ENCODE measurements at places on chromosomes 5 and 9.
A peak's percentile ranks its signal among the peaks of the same experiment; 100 is the strongest.

DNA sequence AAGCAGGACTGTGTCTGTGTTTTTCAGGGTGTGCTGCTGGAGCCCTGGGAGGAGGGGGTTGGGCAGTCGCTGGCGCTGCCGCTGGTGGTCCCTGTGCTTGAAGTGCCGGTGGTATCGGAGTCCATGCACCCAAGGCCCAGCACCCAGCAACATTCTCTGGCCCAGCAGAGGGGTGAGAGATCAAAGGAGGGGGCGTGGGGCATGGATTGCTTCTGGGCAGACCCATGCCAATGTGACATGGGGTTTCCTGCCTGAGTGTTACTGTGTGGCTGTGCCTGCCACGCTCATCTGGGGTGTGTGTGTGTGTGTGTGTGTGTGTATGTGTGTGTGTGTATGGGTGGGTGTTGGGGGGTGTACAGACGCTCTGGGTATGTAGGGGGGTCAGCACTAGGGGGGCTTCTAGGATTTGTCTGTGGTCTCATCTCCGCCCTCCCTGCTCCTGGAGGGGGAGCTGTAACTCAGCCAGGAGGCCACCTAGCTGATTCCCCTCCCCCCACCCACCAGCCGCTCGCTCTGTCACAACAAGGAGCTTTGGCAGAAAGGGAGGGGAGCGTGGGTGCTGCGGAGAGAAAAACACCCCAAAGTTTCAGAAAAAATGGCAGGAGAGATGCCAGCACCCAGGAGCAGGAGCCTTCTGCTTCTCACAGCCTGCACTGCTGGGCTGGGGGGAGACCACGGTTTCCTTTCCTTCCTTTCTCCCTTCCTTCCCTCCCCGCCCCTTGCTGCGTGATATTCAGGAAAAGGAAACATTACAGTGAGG is 35.9 kb upstream of the HSPA9 start:
- DNase-seq, result no peak

- DNase-seq, result no peak
Measured at GRCh38 chr5:119275601-119276173, 80.1 kb upstream of the TNFAIP8 start.

DNA sequence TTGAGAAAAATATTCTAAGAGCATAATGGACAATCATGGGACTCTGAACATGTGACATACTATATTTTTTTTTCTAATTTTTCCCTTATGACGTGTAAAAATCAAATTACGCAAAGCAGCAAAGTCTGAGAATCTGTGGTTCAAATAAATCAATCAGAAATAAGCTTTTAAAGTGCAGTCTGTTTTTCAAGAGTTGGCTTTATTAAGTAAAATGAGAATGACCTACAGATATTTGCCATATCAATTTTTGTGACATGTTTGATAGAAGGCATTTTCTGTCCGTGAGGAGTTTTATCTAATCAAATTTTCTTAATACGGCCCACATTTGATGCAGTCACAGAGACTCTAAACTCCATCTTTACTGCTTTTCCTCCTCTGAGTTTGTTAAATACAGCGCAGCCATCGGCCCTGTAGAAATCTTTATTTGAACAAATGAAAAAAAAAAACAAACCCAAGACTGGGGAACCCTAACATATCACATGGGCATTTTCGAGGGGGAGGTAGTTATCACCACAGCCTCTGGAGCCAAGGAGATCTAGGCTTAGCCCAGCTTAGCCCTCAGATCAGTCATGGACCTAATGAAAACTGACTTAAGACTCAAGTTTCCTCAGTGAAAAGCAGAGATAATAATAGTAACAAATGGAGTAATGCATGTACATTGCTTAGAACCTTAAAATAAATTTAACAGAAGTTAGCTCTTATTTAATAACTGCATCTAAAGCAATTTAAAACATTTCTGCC is 263.6 kb upstream of the C9orf72 start:
- DNase-seq, result no peak

GRCh38 chr9:4665357-4665756 is 923 bp downstream of the SPATA6L start:
- no peak for DNase-seq

- no peak for DNase-seq
Measured at GRCh38 chr9:135225619-135226228, 138.3 kb downstream of the OLFM1 start.

DNA sequence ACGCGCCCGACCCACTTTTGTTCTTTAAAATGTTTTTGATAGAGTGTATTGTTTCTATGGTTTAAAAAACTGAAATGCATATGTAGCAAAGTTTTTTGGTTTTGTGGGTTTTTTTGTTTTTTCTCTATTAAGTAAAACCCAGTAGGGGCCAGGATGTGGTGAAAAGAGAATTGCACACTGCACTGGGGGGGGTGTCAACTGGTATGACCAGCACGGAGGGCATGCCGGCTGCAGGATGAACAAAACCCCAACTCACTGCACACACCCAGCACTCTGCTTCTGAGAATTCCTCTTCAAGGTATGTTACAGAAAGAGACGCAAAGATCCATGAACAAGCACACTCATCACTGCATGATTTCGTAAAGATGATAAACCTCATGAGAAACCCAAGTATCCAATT is 75.0 kb downstream of the STK10 start:
- DNase-seq, result peak; percentile 88

- DNase-seq, result no peak
Measured at GRCh38 chr9:125881042-125881441, 133.9 kb downstream of the PBX3 start.

DNA sequence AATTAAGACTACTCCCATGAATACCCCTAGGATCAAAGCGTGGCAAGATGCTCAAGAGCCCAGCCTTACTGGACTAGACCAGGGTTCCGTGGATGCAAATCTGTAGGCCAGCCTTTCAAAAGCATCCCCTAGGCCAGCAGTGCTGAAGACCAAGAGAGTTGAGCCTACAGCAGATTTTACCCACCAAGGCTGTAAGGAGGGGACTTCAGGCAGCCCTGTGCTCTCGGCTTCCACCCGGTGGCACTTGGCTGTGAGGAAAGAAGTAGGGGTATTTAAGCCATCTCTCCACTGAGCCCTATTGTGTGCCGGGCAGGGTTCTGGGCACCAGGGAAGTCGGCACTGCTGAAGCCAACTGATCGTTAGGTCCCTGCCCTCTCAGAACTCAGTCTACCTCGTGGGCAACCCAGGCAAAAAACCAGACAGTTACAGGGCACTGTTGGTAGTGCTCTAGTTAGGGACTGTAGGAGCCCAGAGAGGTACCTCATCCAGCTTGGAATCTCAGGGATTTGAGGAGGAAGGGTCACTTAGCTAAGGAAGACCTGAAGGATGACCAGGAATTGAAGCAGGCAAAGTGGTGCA is 25.5 kb downstream of the TCF7 start:
- peak; percentile 1 for DNase-seq

DNA sequence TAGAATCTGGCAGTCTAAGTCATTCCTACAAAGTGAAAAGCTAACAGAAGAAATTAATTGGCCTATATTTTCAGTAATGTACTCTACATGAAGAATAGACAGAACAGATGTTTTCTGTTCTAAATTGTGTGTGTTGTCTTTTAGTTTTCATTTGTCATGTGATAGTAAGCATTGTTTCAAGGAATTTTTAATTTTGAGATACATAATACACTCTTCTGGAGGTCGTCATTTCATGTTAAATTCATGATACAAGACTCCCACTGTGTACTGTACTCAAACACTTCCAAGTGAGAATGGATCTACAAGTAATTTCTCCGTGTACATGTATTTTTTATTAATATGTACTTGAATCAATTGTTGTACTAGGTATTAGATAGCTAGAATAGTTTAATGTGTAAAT is 1522.9 kb downstream of the MAT2B start:
- DNase-seq, result no peak

DNA sequence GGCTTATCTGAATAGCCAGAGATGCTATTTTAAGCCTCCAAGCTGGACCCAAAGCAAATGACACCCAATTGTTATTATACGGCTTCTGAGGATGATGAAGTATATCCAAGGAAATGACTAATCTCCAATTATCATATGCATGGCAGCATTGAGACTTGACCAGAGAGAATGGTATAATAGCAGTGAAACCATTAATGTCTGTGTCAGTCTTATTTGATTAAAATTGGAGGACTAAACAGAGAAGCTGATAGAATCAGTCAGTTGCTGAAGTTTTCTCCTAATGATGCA is 200.5 kb downstream of the EFNA5 start:
- DNase-seq, result no peak

DNA sequence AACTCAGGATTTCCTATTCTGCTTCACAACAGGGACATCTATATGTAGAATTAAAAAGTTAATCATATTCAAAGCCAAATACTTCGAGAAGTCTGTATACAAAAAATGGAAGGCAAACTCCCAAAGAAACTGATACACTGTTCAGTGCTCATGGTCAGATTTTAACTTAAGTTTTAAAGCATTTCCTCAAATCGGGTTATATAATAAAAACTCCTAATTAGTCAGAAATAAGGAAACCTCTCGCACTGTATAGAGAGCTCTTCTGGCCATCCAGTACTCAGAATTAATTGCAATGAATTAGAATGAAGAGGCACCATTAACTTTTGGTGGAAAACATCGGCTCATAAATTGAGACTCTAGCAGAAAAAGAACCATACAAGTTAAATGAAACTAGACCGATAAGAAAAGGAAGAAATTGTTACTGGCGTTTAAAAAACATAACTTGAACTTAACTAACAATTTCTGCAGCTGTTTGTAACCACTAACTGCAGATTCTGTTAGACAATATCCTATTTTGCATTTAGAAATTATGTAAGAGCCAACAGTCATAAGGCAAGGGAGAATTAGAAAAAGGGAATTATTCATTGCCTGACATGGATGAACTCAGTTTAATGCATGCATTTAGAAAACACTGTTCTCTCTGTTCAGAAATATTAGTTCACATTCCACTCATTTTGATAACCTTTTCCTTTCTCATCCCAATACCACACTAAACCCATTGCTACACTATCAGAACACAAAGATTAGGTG is 96.6 kb downstream of the FNBP1 start:
- DNase-seq, result no peak

DNA sequence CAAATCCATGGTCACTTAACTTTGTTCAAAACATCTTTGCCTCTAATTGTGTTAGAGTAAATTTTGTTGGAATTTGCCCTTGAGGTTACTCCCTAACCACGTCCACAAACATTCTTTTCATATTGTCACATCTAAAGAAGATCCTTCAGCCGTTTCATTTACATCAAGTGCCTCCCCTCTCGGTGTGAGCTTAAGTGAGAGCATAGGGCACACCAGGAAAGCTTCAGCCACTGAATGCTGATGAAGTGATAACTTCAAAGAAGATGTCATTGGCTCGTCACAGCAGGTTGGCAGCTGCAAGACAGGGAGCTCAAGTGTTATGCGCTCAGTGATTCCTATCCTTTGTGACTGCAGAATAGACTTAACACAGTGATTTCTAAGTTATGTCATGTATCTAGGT is 49.6 kb upstream of the ADAMTS19 start:
- no peak for DNase-seq

GRCh38 chr9:70415041-70415440 is 584 bp upstream of the KLF9 start:
- DNase-seq, result no peak

DNA sequence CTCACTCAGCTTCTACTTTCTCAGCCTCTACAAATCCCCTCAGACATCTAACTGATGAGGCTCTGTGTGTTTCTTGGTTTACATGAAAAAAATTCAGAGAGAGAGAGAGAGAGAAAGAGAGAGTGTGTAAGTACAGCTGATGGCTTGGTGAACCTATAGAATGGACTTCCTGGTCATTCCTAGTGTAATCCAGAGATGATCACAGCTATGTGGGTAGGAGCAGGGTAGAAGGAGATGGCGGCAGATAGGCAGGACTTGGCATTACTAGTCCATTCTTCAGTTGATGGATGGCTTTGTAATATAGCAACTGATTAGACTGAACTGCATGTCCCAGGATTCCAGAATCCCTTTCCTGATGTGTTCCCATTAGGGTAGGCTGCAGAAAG is 429.3 kb upstream of the CLINT1 start:
- no peak for DNase-seq

All from stimulated activated effector memory CD8-positive, alpha-beta T cell treated with anti-CD3 and anti-CD28 coated beads, Interleukin-12 subunit alpha, Interleukin-12 subunit beta, amount 100 ng/mL, for 72 hours (primary cell).